ENCODE measurements at places on chromosomes 4 and X.

DNA sequence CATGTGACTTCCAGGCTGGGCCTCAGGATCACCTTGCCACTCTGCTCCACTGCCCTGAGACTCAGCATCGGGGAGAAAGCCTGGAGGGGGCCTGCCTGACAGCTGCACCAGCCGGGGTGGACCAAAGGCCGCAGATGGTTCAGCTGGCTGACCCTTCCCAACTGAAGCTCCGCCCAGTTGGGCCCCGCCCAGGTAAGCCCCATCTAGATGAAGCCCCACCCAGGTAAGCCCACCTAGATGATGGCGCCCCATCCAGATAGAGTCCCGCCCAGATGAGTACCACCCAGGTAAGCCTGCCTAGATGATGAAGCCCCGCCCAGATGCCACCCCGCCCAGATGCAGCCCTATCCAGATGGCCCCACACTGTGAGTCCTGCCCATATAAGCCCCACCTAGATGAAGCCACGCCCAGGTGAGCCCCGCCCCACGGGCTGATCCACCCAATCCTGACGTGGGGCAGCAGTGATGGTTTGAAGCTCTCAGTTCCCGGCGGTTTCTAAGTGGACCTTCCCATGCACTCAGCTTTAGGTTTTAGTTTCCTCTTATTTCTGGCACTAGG is 10.0 kb downstream of the ZFYVE28 start:
- DNase-seq, result no peak

DNA sequence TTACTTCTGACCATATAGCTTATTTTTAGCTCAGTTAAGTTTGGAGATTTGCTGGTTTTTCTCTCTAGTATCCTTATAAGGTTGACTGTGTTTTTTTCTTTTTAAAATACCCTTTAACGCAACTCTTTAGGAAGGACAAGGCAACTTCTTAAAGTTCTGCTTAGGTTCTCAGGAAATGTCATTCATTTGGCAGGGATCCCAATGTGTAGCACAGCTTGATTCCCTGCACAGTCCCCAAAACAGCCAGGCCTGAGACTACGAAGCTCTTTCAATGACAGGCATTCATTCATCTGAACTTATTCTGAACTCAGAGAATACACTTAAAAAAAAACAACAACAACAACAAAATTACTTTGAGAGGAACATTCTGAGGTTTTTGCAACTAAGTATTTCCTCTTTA is 1765.8 kb downstream of the PCDH7 start:
- DNase-seq, result peak; percentile 43

GRCh38 chrX:8179656-8180055 is 8.6 kb upstream of the VCX2 start:
- no peak for DNase-seq

- DNase-seq, result peak; percentile 49
These were observed 39.5 kb downstream of the ENOPH1 start for GRCh38 chr4:82469791-82470345.

DNA sequence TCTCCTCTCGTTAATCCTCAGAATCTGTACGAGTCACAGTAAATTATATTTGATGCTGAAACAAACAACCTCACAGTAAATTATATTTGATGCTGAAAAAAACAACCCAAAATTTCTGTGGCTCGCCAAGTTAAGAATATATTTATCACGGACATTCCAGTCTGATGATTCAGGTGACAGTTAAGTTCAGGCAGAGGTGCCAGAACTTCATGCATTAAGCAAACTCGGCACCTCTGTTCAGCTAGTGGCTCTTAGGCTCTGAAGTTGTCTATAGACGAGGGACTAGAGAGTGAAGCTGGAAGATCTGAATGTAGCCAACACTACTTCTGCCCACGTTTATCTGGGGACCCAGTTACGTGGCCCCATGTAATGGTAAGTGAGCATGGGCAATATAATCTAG is 132.2 kb upstream of the AGA start:
- DNase-seq, result no peak

GRCh38 chr4:147839663-147840062 is 107.8 kb downstream of the ARHGAP10 start:
- DNase-seq, result no peak

DNA sequence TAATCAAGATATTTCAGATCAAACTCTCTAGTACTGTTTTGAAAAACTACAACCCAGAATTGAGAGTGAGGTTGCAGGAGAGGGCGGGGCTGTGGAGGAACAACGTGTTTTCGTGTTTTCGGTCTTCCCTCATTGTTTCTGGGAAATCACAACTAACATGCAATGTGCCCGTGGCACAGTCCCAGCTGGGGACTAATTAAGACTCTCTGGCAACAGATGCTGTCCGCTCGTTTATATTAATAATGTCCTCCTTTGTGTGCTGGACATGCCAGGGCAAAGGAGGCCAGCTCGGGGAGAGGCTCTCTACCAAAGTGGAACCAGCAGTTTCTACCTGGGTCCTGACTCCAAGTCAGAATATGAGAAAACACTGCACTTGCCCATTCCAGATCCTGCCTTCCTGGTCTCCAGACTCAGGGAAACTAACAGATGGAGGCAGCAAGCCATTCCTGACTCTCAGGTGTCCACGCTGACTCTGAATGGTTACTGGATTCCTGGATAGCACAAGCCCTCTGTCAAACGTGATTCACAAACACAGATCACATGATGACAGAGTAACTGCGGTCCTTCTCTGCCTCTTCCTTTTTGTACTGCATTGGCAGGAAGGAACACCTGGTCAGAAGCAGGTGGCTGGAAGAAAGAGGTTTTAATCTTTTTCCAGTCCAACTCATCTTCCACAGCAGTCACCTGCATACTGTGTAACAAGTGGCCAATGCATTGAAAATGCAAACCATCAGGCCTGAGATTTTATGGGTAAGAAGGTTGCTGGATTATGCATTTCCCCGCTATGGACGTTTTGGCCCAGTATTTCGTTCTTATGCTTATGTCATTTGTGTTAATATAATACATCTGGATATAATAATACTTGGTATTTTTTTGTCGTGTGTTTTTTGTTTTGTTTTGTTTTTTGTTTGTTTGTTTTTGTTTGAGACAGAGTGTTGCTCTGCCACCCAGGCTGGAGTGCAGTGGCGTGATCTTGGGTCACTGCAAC is 65.0 kb downstream of the COQ2 start:
- DNase-seq, result no peak

DNA sequence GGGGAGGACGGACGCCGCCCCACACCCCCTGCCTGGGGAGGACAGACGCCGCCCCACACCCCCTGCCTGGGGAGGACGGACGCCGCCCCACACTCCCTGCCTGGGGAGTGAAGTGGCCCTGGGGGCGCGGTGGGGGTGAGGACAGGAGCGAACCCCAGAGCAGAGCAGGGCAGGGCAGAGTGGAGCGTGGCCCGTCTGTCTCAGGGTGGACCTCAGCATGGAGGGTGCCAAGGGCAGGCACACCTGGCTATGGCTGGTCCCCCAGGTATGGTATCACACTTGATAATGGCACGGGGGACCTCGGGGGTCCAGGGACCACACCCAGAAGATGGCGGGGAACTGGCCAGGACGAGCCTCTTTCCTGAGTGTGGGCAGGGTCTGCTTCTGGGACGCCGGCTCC is 9.6 kb downstream of the LRPAP1 start:
- DNase-seq, result no peak

- DNase-seq, result no peak
These were observed 11.4 kb downstream of the ARSD start for GRCh38 chrX:2917767-2918166.

GRCh38 chr4:177119691-177120090 is 190.0 kb upstream of the NEIL3 start:
- DNase-seq, result no peak

- no peak for DNase-seq
These were observed 665.1 kb downstream of the RAPGEF2 start for GRCh38 chr4:159768016-159768415.

GRCh38 chr4:156193106-156193505 is 239.4 kb upstream of the CTSO start:
- DNase-seq, result no peak

GRCh38 chrX:112819008-112819640 is 21.5 kb downstream of the AMOT start:
- DNase-seq, result no peak

DNA sequence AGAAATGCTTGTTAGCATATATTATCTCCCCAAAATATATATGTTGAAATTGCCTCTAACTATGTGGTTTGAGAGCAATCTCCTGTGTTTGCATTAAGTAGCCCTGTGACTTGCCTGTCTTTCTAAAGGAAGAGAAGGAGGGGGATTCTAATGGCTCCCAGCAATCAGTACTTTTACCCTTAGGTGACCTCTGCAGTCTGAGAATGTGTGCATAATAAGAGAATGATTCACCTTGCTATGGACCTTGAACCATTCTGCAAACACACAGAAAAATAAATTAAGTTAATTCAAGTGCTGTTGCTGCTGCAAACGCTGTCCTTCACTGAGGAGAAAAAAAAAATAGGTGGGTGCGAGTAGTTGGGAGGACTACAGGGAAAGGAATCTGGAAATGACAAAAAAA is 322.2 kb downstream of the IQCM start:
- DNase-seq, result no peak

GRCh38 chrX:43373032-43373431 is 283.1 kb upstream of the MAOA start:
- no peak for DNase-seq

DNA sequence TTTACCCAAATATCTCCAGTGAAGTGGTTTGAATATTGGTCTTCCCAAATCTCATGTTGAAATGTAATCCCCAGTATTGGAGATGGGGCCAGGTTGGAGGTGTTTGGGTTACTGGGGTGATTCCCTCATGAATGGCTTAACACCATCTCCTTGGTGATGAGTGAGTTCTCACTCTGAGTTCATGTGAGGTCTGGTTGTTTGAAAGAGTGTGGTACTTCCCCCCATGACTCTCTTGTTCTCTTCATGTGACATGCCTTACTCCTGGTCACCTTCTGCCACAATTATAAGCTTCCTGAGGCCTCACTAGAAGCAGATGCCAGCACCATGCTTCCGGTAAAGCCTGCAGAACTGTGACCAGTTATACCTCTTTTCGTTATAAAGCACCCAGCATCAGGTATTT is 32.9 kb upstream of the OTUD4 start:
- no peak for DNase-seq

DNA sequence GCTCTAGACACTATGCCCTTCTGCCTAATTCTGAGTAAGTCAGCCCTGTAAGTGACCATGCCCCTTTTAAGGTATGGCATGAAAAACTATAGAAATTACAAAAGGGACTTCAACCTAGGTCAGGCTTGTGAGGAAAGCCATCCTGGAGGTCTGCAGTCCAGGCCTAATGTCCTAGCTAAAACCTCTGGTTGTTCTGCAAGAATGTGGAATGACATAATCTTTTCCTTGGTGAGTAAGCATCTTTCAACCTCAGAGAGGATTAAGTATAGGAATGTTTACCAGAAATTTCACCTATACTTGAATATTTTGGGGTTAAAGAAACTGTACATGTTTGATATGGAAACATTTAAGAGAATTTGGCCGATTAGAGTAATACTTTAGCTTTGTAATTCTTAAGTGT is 23.8 kb upstream of the HPSE start:
- no peak for DNase-seq

DNA sequence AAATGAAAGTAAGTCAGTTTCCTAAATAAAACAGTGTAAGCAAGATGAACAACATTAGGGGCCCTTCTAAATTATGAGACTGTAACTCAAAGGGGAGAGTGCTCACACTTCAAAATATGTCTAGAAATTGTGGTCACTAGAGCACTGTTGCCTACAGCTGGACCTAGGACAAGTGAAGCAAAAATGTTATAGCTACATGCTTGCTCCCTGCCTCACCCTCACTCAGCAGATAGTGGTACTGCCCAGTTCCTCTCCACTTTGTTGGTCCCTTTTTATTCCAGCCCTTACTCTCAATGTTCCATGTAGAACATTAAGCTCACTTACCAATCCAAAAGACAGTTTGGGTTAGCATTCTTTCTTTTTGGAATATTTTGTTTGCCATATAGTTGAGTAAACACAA is 147.3 kb downstream of the GRIA3 start:
- DNase-seq, result no peak

DNA sequence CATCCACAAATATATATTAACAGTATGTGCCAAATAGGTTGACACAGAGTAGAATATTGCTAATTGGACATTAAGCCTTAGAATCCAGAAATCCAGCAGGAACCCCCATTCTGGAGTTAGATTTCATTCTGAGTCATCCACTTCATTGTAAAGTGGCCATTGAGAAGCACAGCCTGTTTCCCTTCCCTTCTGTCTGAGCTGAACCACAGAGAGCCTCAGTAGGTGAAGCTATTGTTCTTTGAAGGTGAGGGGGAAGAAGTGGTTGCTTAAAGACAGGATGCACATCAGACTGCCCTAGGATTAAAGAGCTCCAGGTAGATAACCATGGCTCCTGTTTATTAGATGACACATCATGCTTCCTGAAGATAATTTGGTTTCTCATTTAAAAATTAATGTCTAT is 30.6 kb upstream of the MCF2 start:
- DNase-seq, result no peak

GRCh38 chr4:3217266-3217665 is 31.7 kb upstream of the MSANTD1 start:
- no peak for DNase-seq

DNA sequence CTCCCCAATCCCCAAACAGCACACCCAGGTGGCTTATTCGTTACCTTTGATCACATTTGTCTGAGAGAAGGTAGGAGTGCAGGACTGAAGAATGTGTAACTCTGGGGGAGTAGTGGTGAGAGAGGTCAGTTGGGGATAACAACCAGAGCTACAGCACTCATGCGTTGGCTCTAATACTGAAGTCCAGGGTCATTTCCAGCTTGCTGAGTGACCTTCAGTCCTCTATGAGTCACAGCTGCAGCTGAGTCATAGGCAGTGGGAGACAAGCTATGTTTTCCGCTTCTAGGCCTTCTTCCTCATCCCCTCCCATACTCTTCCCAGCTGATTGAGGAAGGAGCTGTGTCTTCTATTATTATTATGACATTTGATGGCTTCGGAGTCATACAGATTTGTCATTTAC is 31.6 kb upstream of the CT47C1 start:
- no peak for DNase-seq

- no peak for DNase-seq
These were observed 134.8 kb downstream of the NAP1L3 start for GRCh38 chrX:93538575-93538974.

DNA sequence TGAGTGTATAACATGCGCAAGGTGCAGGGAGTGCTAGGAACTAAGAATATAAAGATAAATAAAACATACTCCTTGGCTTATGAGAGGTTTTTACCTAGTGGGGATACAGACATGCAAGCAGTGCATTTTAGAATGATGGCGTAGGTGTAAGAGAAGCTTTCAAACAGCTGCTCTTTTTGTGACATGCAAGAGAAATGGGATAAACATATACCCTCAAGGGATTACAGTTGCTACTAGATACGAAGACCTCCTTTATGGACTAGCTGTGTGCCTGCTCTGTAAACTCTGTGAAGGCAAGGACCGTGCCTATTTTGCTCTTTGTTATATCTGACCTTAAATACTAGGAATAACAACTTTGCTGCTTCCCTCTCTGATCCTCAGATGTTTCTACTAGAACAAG is 39.0 kb upstream of the SLITRK4 start:
- DNase-seq, result no peak

DNA sequence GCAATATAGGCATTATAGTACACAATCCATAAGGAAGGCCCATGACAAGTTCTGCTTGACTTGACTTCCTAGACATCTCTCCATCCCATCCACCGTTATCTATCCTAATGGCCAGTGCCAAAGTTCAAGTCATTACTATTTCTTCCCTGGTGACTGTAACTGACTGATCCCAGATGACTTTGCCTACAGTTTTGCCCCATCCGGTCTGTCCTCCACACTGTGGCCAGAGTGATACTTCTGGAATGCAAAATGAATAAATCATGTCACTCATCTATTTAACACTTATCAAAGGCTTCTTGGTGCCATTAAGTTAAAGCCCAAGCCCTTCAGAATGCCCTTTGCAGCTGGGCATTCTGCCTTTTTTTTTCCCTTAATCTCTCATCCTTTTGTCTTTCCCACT is 130.8 kb downstream of the PPARGC1A start:
- DNase-seq, result no peak

GRCh38 chrX:20374900-20375438 is 108.3 kb upstream of the RPS6KA3 start:
- no peak for DNase-seq

All from putamen (tissue), 1 donor.